ENCODE measurements at places on chromosomes 7 and 10. TPM values are rescaled to one million over a fixed set of nuclear protein-coding genes. Genes with fewer than 3 reads are reported as not detected.

The DNAH11 gene
- polyA plus RNA-seq: 7.6 TPM

The OPN4 gene
- polyA plus RNA-seq: 0.17 TPM

The FRMPD2 gene
- polyA plus RNA-seq: 13.3 TPM

The PURB gene
- polyA plus RNA-seq: 25.1 TPM

The PTPN20 gene
- 13.2 TPM for polyA plus RNA-seq

The CPA4 gene
- 1.6 TPM for polyA plus RNA-seq

The NPTX2 gene
- polyA plus RNA-seq: 48.1 TPM

The HOXA2 gene
- 17.7 TPM for polyA plus RNA-seq

The ANXA8 gene
- polyA plus RNA-seq: not detected

The ZKSCAN5 gene
- 14.9 TPM for polyA plus RNA-seq

The ITIH2 gene
- polyA plus RNA-seq: 23.4 TPM

The IRF5 gene
- 7.7 TPM for polyA plus RNA-seq

The FRMD4A gene
- 96.5 TPM for polyA plus RNA-seq

The NSMCE4A gene
- polyA plus RNA-seq: 63.4 TPM

The PDK4 gene
- polyA plus RNA-seq: 14.7 TPM

The MSS51 gene
- 6.4 TPM for polyA plus RNA-seq

The LLCFC1 gene
- polyA plus RNA-seq: 0.38 TPM

The PRKAR2B gene
- polyA plus RNA-seq: 96.0 TPM

The HOXA10 gene
- 0.27 TPM for polyA plus RNA-seq

The SPOCK2 gene
- 294 TPM for polyA plus RNA-seq

The CFAP46 gene
- polyA plus RNA-seq: 14.2 TPM

The LRIT1 gene
- polyA plus RNA-seq: not detected

The ANKRD22 gene
- polyA plus RNA-seq: not detected

The ZNF467 gene
- polyA plus RNA-seq: 11.6 TPM

The BLNK gene
- polyA plus RNA-seq: 6.1 TPM

The PARD3 gene
- polyA plus RNA-seq: 29.5 TPM

The MMRN2 gene
- polyA plus RNA-seq: 13.5 TPM

The HOXA3 gene
- polyA plus RNA-seq: 29.2 TPM

The MACROH2A2 gene
- 77.5 TPM for polyA plus RNA-seq

Data from spinal cord (tissue), 10 donors.